ENCODE measurements at places on chromosomes 1 and 21. TPM values are rescaled to one million over a fixed set of nuclear protein-coding genes. Genes with fewer than 3 reads are reported as not detected.

GRCh38 chr1:47872886-47873285 is 124.3 kb downstream of the TRABD2B start:
- H3K4me3 ChIP-seq, result no peak overlapping the region
- no peaks in the 10 kb centered on the region for H3K36me3 ChIP-seq
- H3K27me3 ChIP-seq, result no peaks in the 10 kb centered on the region
- H3K27ac ChIP-seq, result no peak overlapping the region
- no peak for DNase-seq

GRCh38 chr1:35398739-35399138 is 130.2 kb downstream of the ZMYM4 start:
- H3K36me3 ChIP-seq, result peaks cover 3% of the 10 kb centered on the region
- H3K27me3 ChIP-seq, result no peaks in the 10 kb centered on the region
- H3K4me3 ChIP-seq, result no peak overlapping the region
- no peaks in the 10 kb centered on the region for H3K4me1 ChIP-seq
- DNase-seq, result no peak

The SIK1 gene
- 18.1 TPM for total RNA-seq

The WDR64 gene
- not detected for total RNA-seq

The SPRR1B gene
- not detected for total RNA-seq
